ENCODE measurements at places on chromosomes 3 and 15.

DNA sequence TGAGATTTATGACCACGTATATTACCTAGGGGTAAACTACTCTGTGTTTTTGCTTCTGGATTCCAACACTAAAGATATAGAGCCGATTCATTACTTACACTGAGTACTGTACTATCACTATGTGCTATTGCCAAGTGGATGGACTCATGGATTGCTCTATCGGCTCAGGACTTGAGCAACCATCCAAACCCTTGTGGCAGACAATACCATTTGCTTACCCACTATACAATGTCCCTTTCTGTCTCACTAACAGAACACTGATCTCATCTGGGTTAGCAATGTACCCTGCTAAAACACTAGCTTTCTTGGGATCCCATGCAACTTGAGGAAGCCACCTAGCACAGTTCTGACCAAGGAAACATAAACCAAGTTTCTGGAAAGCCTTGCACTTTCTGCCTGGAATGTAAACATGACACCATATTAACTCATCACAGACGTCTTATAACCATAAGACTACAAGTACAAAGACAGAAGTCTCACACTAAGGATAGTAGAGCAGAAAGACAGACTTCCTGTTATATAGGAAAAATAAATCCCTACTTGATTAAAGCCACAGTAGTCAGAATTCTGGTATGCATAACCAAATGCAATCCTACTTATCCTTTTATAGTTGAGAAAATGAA, 38.6 kb downstream of the HACD2 start:
- no peak for DNase-seq

GRCh38 chr15:100781961-100782530, 97.6 kb upstream of the ALDH1A3 start:
- no peak for DNase-seq

DNA sequence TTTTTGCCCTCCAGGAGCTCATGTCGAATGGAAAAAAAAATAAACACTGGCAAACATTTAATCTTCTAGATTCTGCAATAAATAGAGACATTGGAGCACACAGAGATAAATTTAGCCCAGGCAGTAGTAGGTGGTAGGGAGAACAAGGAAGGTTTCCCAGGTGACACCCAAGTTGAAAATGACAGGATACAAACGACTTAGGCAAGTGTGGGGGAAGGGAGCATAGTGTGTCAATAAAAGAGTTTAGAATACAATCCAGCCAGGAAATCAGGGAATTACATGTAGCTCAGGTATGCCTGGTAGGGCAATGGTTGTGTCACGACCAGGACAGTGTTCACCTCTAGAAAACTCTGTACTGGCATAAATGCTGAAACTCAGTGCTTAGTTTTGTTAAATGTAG, 364.6 kb upstream of the AGTR1 start:
- no peak for DNase-seq

- DNase-seq: no peak
These were observed 875.6 kb upstream of the ROBO1 start for GRCh38 chr3:80643421-80643820.

- no peak for DNase-seq
These were observed 244.4 kb upstream of the TRIM42 start for GRCh38 chr3:140433431-140433830.

- DNase-seq: no peak
These were observed 11.0 kb downstream of the LEKR1 start for GRCh38 chr3:156837115-156837514.

GRCh38 chr3:17656264-17656663, 86.2 kb downstream of the TBC1D5 start:
- DNase-seq: no peak

DNA sequence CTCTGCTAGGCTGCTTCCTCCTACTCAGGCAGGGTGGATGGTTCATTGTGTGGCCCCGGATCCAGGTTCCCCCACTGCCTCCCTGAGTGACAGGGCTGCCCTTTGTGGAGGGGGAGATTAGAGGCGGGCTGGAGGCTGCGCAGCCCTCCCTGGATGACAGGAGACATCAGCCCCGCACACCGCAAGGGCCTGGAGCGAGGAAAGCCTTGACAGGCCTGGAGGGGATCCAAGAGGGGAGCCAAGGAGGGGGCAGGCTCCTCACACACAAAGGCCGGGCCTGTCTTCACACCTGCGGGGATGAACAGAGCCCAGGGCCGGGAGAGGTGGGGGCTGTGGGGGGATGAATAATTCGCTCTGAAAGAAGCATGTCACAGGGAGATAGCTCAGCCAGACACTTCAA, 72.9 kb downstream of the RPN1 start:
- no peak for DNase-seq

DNA sequence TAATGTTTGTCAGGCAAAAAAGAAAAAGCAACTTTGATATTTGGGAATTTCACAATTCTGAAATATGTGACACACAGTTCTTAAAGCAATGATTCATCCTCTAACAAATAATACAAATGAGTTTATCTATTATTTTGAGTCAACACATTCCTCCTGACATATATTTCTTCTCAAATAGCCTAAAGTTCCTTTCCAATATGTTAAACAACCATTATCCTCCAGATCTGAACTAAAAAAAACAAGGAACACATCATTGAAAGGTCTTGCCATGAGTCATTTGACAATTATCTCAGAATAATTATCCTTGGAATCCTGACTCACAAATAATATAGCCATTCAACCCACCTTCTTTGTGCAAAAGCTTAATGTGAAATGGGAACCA, 208.7 kb upstream of the CDIN1 start:
- no peak for DNase-seq

- peak; percentile 3 for DNase-seq
These were observed 208.5 kb downstream of the LPP start for GRCh38 chr3:188362405-188362831.

DNA sequence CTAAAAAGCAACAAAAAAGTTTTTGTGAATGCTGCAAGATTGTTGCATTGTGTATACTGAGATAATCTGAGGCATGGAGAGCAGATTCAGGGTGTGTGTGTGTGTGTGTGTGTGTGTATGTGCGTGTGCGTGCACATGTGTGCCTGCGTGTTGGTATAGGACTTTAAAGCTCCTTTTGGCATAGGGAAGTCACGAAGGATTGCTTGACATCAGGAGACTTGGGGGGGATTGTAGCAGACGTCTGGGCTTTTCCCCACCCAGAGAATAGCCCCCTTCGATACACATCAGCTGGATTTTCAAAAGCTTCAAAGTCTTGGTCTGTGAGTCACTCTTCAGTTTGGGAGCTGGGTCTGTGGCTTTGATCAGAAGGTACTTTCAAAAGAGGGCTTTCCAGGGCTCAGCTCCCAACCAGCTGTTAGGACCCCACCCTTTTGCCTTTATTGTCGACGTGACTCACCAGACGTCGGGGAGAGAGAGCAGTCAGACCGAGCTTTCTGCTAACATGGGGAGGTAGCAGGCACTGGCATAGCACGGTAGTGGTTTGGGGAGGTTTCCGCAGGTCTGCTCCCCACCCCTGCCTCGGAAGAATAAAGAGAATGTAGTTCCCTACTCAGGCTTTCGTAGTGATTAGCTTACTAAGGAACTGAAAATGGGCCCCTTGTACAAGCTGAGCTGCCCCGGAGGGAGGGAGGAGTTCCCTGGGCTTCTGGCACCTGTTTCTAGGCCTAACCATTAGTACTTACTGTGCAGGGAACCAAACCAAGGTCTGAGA, 4.7 kb downstream of the BHLHE40 start:
- DNase-seq: peak; percentile 66

GRCh38 chr15:73695773-73696640, 11.8 kb downstream of the CD276 start:
- DNase-seq: no peak
